ENCODE measurements at places on chromosomes 7 and 10. TPM values are rescaled to one million over a fixed set of nuclear protein-coding genes. Genes with fewer than 3 reads are reported as not detected.

DNA sequence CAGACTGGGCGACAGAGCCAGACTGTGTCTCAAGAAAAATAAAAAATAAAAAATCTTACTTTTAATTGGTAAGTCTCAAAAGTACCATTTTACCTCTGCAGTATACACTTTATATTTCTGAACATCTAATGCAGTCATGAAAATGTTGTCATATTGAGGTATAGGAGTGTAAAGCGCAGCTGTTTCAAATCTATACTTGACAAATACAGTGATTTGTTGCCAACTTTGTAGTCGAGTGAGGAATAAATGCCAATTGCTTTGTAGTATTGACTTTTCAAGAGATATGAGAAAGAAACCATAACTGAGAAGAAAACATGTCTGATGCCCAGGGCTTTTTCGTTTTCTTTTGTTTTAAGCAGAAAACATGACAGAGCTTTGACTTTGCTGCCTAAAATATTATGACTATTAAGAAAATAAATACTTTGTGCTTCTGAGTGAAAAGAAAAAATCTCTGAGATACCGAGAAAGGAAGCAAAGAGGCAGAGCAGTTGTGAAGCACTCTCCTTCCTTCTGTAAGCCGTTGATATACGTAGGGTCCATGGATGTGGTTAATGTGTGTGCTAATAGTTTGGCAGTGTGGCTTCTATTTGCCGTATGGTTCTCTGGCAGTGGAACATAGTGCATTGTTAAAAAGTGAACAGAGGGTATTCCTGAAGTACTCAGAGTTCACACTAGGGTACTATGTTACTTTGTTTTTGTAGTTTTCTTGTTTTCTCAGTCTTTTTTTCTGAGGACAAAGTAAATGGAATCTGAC lies 38.2 kb downstream of the AVL9 start:
- no peaks in the 10 kb centered on the region for H3K36me3 ChIP-seq
- no peaks in the 10 kb centered on the region for H3K27me3 ChIP-seq
- peaks cover 28% of the 10 kb centered on the region for H3K4me1 ChIP-seq
- H3K27ac ChIP-seq, result no peak overlapping the region
- DNase-seq, result no peak
- no peak overlapping the region for H3K4me3 ChIP-seq

- H3K36me3 ChIP-seq, result no peaks in the 10 kb centered on the region
- no peaks in the 10 kb centered on the region for H3K4me1 ChIP-seq
- no peak overlapping the region for H3K27ac ChIP-seq
- H3K27me3 ChIP-seq, result no peaks in the 10 kb centered on the region
- H3K4me3 ChIP-seq, result no peak overlapping the region
These were observed 131.2 kb downstream of the DGKI start for GRCh38 chr7:137715533-137715932.

DNA sequence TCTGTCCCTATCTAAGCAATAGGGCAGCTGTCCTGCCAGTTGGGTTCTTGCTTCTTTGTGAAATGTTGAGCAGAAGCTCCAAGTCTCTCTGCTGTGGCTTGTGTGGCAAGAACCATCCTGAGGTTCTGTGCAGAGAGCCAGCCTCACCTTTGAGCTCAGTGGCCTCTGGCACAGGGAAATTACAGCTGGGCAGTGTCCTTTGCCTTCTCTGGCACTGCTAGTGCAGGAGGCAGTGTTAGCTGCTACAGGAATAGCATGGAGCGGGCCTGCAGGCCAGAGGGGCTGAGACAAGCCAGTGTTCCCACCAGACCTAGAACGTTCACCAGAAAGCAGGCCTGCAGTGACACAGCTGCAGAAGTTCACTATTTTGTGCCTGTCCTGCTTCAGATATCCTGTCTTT lies 1.8 kb downstream of the PRXL2A start:
- peaks cover 76% of the 10 kb centered on the region for H3K4me1 ChIP-seq
- no peaks in the 10 kb centered on the region for H3K36me3 ChIP-seq
- H3K27me3 ChIP-seq, result no peaks in the 10 kb centered on the region
- no peak overlapping the region for H3K4me3 ChIP-seq

The PIK3AP1 gene
- 5.9 TPM for total RNA-seq

The GIMAP5 gene
- total RNA-seq, result 24.1 TPM

All from vagina (tissue), 2 donors.